Pancreas (tissue), 10 donors: ENCODE measurements at places on chromosomes 4 and X. TPM values are rescaled to one million over a fixed set of nuclear protein-coding genes. Genes with fewer than 3 reads are reported as not detected.

The ZNF630 gene
- 1.5 TPM for polyA plus RNA-seq

The PHOX2B gene
- polyA plus RNA-seq = 0.54 TPM

The IL21 gene
- polyA plus RNA-seq = not detected

The TDO2 gene
- polyA plus RNA-seq = not detected

DNA sequence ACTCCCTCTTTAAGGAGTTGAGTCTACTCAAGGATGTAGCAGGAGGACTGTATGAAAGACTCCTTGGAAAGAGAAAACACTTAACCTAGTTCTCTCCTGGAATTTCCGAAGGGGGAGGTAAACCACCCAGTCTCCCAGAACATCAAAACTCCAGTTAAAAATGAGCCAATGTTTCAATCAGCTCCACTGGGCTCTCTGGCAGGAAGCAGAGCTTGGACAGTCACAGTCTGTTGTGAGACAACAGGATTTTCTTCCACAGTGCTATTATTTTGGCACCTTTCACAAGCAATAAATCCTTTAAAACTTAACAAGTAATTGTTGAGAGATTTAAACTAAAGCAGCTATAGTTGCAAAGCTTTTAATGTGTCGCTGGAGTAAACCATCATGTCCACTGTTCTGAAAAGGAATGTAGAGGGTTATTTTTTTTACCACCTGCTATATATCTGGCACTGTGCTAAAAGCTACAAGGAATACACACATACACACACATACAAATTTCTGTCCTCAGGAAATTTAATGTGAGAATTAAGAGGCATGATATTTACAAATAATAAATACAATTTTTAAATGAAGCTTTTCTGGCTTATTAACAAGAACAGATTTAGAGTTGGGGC is 229.2 kb upstream of the INTU start:
- H3K36me3 ChIP-seq = no peaks in the 10 kb centered on the region
- no peak overlapping the region for H3K4me3 ChIP-seq
- no peak overlapping the region for H3K27ac ChIP-seq
- H3K27me3 ChIP-seq = no peaks in the 10 kb centered on the region
- H3K4me1 ChIP-seq = no peaks in the 10 kb centered on the region

- no peak overlapping the region for H3K4me3 ChIP-seq
- no peak overlapping the region for H3K27ac ChIP-seq
- DNase-seq = no peak
- H3K27me3 ChIP-seq = no peaks in the 10 kb centered on the region
Observed at GRCh38 chr4:105979506-105979905, 84.2 kb downstream of the NPNT start.

DNA sequence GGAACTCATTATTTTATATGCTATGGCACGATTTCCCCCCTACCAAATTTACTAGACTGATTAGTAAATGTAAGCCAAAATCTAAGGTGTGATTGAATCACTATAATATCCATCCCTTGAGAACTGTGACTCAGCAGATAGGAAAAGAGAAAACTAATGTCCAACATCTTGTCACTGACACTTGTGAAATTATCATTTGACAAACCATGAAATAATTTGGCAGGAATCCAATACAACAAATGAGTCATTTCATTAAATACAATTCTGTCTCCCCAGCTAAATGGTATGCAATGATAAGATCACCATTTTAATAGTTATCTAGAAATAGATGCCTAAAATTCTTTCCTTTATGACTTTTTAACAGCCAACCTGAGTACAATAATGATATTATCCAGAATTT is 462.3 kb downstream of the DMD start:
- H3K4me3 ChIP-seq = no peak overlapping the region
- H3K36me3 ChIP-seq = no peaks in the 10 kb centered on the region
- no peaks in the 10 kb centered on the region for H3K4me1 ChIP-seq
- no peak overlapping the region for H3K27ac ChIP-seq

GRCh38 chr4:45951153-45951552 is 172.7 kb downstream of the GABRG1 start:
- no peak for DNase-seq
- H3K27me3 ChIP-seq = no peaks in the 10 kb centered on the region
- no peak overlapping the region for H3K27ac ChIP-seq
- no peaks in the 10 kb centered on the region for H3K4me1 ChIP-seq
- H3K4me3 ChIP-seq = no peak overlapping the region

DNA sequence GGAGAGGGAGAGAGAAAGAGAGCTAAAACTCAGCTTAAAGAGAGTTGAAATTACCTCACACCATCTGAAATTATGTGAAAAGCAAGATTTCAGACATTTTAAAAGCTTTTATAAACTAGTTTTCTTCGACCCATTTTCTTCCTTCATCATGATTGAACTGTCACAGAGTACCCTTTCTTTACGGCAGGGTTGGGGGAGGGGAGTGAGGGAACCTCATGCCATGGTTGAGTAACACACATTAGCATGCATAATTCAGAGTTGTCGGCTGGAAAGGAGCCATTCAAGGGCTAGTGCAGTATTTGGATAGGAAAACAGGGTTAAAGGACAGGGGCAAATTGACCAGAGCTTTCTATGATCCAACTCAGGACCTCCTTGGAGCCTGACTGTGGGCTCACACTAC is 46.2 kb downstream of the PCDH19 start:
- H3K36me3 ChIP-seq = no peaks in the 10 kb centered on the region
- no peak for DNase-seq
- H3K4me1 ChIP-seq = no peaks in the 10 kb centered on the region
- H3K4me3 ChIP-seq = no peak overlapping the region
